IMR-90 (cell line): ENCODE measurements at places on chromosomes 4 and X. TPM values are rescaled to one million over a fixed set of nuclear protein-coding genes. Genes with fewer than 3 reads are reported as not detected.
A peak's percentile ranks its signal among the peaks of the same experiment; 100 is the strongest.

- no peak for DNase-seq
Measured at GRCh38 chr4:17126321-17126966, 228.0 kb upstream of the LDB2 start.

DNA sequence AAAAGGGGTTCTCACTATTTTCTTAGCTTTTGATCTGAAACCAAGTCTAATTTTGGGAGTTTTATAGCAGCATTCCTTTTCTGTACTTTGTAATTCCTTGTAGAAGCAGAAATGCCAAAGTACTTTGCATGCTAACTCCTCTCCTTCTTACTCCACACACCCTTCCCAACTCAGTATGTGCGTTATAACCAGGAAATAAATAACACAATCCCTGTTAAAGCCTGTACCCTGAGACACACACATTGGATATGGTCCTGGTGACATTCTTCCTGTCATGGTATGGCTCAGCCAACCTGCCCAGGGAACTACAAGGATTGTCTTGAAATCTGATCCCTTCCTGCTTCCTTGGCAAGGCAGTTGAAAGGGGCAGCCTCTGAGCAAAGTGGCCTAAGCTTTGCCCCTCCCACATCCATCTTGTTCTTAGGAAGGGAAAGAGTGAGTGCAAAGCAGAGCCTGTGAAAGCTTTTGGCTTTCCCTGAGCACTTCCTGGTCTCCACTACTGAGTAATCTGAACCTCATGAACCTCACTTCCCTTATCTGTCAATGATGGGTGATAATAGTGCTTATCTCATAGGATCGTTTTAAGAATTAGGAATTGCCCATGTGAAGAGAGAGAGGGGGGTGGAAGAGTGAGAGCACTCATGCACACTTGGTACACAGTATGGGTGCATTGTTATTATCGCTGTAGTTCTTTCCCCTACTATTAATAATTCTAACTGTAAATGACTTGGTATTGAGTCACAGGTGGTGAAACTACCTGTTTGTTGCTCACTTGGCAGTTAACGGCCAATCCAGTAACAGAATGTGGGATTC, 109.3 kb downstream of the AFF2 start:
- DNase-seq: no peak

Gene FAT1
- total RNA-seq: 464 and 519 TPM in 2 replicates

DNA sequence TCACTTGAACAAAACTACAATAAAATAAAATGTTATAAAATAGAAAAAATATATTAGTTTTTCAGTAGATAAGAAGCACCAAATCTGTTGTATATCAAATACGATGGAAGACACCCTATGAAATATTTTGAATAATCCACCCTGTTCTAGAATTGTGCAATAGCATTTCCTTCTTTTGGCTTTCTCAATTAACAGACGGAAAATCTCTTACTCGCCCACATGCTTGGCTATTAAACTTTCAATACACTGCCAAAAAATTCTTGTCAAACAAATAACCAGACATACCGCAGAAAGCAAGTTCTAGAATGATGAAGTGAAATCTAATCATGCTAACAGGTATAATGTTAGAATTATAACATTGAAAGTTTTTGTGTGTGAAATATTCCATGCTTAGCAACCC, 671.6 kb upstream of the SLIT2 start:
- peak; percentile 32 for DNase-seq
